MCF 10A (cell line): ENCODE measurements at places on chromosomes 12 and 14.

DNA sequence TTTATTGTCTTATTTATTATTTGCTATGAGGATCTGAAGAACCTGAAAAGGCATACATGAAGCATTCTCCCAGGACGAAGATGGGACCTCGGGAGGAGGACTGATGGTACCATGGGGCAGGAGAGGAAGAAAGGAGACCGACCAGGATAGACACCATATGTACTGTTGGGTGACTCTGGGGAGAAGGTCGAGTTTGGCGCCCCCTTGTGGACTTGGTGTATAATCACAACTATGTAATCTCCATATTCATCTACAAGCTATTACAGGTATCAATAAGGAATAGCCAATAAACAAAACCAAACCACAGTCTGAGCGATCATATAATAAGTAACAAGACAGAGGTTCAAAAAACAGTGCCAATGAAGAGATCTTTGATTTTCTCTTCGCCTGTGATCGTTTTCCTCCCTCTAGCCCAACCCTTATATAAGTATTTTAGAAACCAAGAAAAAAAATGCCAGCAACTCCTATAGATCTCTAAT lies 139.1 kb downstream of the SPTSSA start:
- no peaks in the 10 kb centered on the region for H3K27me3 ChIP-seq
- peaks cover 10% of the 10 kb centered on the region for H3K4me1 ChIP-seq
- peak; percentile 85 for DNase-seq
- H3K36me3 ChIP-seq, result no peaks in the 10 kb centered on the region
- no peak overlapping the region for H3K4me3 ChIP-seq

DNA sequence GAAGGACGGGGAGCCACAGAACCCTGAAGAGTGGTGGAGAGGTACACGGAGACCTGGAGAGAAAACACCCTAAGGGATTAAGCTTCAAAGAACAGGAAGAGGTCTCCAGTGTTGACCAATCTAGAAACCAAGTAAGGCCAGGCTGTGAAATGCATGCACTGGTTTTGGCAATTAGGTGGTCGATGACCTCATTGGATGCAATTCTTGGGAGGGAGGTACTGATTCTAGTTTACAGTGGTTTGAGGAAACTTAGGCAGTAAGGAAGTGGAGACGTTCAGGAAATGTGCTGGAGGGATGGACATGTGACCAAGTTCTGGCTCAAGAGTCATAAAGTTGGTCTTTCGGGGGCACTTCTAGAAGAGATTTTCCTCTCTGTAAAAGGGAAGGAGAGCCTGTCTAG lies 91.3 kb upstream of the CEP83 start:
- peaks cover 10% of the 10 kb centered on the region for H3K36me3 ChIP-seq
- H3K27me3 ChIP-seq, result no peaks in the 10 kb centered on the region
- H3K4me3 ChIP-seq, result no peak overlapping the region
- no peak overlapping the region for H3K27ac ChIP-seq
- H3K4me1 ChIP-seq, result peaks cover 18% of the 10 kb centered on the region

DNA sequence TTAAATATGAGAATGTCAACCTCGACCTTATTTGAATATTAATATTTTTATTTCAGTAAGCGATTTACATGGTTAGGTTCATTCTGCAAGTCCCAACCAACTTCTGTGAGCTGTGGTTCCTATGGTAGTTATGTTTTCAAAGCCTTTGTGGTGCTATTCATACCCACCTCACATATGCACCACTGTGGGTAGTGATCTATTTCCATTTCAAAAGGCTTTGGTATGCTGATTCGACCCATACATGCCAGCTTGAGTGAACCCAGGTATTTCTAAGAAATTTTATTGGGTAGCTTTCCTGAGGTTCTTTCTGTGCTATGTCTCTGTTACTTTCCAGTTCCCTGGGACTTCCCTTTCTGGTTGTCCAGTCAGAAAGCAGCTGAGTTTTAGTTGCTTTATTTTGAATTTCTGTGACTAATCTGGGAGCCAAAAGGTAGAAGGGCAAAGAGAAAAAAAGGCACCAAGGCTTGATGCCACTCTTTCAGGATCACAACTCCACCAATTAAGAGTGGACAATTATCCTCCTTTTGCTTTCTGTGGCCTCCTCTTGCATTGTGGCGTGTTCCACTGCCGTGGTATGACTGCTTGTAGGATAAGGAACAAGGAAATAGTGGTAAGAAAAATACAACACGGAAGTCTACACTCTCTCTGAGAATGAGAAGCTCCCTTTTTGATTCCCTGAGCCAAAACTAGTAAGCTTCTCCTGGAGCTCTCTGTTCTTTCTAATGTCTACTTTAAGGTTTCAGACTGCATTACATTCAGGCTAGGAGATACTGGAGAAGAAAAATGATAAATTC lies 729.1 kb downstream of the NOVA1 start:
- no peak overlapping the region for H3K27ac ChIP-seq
- no peaks in the 10 kb centered on the region for H3K4me1 ChIP-seq
- no peaks in the 10 kb centered on the region for H3K36me3 ChIP-seq
- no peak for DNase-seq

- no peak for DNase-seq
- H3K4me1 ChIP-seq, result no peaks in the 10 kb centered on the region
- no peaks in the 10 kb centered on the region for H3K36me3 ChIP-seq
- H3K27ac ChIP-seq, result no peak overlapping the region
These were observed 486.2 kb downstream of the DIO2 start for GRCh38 chr14:79724934-79725717.
